ENCODE measurements at places on chromosomes 1 and 21.

GRCh38 chr1:24827379-24828135 lies 82.3 kb downstream of the CLIC4 start:
- DNase-seq: no peak

DNA sequence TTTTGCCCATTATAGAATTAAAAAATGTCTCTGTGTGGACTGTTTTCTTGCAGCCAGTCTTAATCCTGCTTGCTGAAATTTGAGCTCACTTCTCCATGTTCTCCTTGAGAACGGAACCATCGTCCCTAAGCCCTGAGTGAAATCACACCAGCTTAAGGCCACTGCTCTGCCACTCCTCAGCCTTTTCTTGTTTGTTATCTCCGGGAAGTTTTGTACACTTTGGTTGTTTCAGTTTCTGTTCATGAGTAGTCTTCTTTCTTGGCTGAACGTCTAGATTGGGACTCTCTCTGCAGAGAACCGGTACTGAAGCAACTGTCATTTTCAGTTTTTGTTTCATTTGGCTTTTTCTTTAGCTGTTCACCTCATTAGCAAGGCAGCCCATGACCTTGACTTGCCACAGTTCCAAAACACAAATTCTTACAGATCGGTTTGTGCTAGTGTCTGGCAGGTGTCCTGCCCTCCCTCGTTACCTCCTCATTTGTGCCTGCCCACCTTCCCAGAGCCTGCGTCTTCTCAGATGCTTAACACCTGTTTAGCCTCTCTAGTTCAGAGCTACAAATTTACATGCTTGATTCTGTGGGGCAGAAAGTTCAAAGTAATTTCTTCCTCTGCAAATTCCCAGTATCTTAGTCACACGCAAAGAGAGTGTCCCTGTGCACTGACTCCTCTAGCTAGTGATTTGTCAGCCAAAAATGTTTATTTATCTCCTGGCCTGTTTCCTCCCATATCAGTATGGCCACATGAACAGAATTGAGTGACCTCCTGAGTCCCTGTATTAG lies 12.4 kb downstream of the PSEN2 start:
- DNase-seq: no peak

- peak; percentile 88 for DNase-seq
Observed at GRCh38 chr21:38712071-38712470, 93.7 kb upstream of the ETS2 start.

- DNase-seq: no peak
Observed at GRCh38 chr1:220516722-220517042, 11.3 kb upstream of the MARK1 start.

DNA sequence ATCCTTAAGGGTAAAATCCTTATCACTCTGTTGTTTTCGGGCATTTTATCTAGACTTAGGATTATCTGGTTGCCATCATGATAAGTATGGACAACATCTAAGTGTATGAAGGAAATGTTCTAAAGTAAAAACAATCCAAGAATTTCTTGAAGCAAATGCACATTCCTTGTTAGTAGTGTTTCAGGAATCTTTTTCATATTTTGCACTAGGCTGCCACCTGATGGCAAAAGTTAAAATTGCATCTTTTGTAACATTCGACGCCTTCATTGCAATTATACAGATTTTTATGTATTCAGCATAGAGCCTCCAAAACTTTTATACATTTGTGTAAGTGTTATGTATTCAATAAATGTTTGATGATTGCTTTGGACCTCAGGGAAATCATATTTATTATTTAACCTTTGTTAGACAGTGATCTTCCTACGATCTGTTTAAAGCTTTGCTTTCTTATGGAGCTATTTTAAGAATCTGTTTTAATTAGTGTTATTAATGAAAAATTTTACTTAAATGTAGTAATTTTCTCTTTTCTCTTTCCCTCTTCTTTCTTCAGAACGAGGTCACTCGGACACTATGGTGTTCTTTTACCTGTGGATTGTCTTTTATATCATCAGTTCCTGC lies 49.4 kb upstream of the KIAA1614 start:
- DNase-seq: peak; percentile 47

- DNase-seq: no peak
Observed at GRCh38 chr1:34885405-34886247, 26.1 kb upstream of the SMIM12 start.

GRCh38 chr21:17900990-17901385 lies 81.8 kb upstream of the C21orf91 start:
- no peak for DNase-seq

- DNase-seq: no peak
Observed at GRCh38 chr21:43282358-43283120, 113.7 kb downstream of the CRYAA start.

- no peak for DNase-seq
Observed at GRCh38 chr1:2250721-2251281, 22.7 kb downstream of the SKI start.

GRCh38 chr21:35470522-35470921 lies 421.4 kb upstream of the RUNX1 start:
- no peak for DNase-seq

DNA sequence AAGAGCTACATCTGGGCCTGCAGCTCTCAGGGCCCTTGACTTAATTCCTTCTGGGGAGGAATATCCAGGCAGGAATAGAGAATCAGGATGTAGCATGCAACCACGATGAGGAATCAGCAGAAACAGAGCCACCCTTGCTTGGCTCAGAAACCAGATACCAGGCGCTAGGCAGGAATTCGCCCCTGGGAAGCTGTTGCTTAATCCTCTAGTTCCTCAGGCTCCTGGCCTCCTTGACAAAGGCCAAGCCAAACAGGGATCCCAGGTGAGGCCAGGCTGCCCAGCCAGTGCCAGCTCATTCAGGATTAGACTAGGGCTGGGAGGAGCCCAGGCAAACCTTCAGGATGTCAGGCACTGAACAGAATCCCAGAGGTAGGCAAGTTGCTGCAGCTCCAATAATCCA lies 48.2 kb upstream of the IRF2BP2 start:
- no peak for DNase-seq

GRCh38 chr1:90114521-90115141 lies 119.7 kb downstream of the ZNF326 start:
- peak; percentile 63 for DNase-seq

DNA sequence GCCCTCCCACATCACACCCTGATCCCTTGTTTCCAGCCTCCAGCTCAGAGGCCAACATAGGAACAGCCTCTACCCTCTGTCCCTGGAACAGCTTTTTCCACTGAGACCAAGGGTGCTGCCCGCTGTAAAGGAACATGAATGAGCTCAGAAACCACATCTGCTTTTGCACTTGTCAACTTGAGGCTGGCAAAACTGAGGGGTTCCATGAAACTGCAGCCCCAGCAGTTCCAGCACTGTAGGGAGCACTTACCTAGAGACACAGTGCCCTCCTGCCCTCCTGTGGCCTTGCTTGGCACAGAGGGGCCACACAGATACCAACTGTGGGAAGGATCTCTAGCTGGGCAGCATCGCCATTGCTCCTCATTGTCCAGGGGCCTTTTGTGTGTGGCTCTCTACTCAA lies 51.7 kb downstream of the ITPKB start:
- DNase-seq: no peak

DNA sequence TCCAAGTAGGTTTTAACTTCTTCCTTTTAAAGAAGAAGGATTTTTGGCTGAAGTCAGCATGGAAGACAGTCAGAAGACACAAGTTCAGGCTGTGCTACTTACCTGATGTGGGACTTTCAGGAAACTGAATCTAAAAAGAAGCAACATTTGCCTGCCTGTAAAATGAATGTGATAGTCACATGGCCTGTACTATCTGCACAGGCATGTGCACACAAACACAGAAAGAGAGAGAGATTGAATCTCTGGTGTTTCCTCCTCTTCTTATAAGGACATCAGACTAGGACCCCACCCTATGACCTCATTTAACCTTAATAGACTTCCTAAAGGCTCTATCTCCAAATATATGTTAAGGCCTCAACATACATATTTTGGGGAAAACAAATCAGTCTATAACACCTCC lies 542.9 kb downstream of the PLPP3 start:
- no peak for DNase-seq

DNA sequence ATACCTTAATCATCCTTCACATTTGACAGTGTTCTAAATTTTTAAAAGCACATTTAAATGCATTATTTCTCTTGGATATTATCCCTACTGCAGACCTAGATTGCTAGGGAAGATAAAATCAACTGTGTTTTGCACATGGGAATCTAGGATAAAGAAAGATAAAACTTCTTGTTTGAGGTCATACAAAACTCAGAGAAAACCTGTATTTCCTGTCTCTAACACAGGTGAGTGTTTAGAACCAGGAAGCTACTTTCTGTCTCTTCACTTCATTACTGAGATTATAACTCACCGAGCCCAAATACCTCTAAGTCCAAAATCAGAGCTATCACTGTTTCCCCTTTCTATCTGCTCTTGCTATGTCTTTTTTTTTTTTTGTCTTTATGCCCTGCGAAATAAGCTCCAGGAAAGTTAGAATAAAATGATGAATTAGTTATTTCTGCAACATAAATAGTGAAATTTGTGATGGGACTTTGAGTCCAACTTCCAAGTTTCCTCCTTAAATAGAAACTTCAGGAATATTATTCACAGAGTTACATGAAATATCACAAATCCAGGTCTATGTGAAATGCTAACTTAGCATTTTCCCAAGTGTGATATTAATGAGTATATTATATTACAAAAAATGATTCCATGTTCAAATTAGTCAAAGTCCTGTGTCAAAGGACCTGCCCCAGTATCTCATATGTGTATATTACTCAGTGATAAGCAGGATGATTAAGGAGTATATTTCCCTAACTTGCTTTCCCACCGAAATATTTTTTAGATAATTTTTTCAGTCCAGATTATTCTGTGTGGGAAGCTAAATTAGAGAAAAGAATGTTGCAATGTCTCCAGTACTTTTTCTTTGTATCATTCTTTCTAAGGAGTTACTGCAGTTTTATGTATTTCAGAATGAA lies 226.4 kb downstream of the PLA2G4A start:
- DNase-seq: no peak

- no peak for DNase-seq
Observed at GRCh38 chr1:228224198-228225164, 16.6 kb downstream of the OBSCN start.

- DNase-seq: peak; percentile 47
Observed at GRCh38 chr1:94039514-94039870, 81.5 kb downstream of the ABCA4 start.

GRCh38 chr1:112594208-112594876 lies 24.6 kb downstream of the ST7L start:
- no peak for DNase-seq

DNA sequence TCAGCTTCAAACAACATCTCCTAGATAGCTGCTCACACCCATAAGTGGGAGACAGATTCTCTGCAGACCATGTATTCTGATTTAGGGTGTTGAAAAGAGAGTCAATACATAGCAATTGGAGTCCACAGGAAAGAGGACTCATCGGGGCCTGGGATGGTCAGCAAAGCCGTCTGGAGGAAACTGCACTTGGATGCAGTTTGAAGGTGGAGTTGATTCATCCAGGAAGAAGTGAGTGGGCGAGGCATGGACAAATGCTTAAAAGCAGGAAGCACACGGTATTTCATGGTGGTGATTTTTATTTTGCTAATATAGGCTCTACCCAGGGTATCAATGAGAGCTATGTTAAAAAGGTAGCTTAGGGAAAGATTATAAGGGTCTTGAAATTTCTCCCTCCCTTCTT lies 36.8 kb upstream of the DIRAS3 start:
- DNase-seq: no peak

GRCh38 chr1:169163059-169163458 lies 56.6 kb downstream of the ATP1B1 start:
- no peak for DNase-seq

- no peak for DNase-seq
Observed at GRCh38 chr1:87230501-87230900, 98.2 kb upstream of the LMO4 start.

- peak; percentile 50 for DNase-seq
Observed at GRCh38 chr1:17494114-17494729, 45.3 kb upstream of the ARHGEF10L start.

DNA sequence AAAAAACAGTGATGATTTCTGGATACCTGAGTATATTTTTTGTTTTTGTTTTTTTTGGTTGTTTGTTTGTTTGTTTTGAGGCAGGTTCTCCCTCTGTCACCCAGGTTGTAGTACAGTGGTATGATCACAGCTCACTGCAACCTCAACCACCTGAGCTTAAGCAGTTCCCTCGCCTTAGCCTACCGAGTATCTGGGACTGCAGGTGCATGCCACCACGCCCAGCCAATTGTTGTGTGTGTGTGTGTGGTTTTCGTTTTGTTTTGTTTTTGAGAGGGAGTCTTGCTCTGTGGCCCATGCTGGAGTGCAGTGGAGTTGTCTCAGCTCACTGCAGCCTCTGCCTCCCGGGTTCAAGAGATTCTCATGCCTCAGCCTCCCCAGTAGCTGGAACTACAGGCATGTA lies 55.3 kb upstream of the RCC1 start:
- no peak for DNase-seq

DNA sequence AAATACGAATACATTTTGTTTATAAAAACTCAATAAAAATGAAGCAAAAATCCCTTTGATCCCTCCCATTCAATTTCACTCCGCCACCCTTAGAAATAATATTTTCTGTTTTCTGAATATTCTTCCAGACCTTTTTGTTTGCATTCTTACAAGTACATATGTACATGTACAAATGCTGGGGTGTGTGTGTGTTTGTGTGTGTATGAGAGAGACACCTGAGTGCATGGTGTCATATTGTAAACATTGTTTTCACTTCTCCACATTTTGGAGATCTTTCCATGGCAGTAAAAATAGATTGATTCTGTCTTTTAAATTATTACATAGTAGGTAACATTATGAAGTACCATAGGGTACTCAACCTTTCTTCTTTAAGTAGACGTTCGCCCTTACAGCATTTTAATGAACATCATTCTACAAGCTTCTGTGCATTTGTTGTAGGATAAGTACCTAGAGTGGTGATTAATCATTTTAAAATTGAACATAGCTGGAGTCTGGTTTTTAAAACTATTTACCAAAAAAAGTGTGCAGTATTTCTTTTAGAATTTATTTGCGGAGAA lies 1.3 kb upstream of the MPC2 start:
- DNase-seq: no peak

- DNase-seq: no peak
Observed at GRCh38 chr1:102241431-102242338, 245.0 kb upstream of the OLFM3 start.

- no peak for DNase-seq
Observed at GRCh38 chr1:234400773-234401172, 27.5 kb downstream of the COA6 start.

DNA sequence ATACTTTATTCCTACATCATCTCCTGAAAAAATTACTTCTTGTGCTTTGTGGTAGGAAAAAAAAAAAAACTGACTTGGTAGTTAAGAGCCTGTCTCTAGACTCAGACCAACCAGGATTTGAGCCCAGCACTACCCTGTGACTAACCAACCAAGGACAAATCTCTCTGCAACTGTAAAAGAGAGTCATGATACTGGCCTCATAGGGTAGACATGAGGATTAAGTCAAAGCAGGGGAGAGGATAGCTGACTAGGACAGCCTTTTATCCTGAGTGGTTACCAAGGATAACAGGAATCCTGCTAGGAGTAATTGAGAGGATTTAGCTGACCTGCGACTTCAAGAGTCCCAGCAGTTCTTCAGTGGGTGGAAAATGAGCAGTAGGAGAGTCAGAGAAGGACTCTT lies 112.8 kb downstream of the C1orf21 start:
- DNase-seq: no peak
